ENCODE measurements at places on chromosomes 5 and 9.

- DNase-seq: no peak
Measured at GRCh38 chr5:55692509-55692908, 19.6 kb downstream of the SLC38A9 start.

GRCh38 chr9:109742776-109743348 lies 37.1 kb upstream of the PALM2AKAP2 start:
- no peak for DNase-seq

DNA sequence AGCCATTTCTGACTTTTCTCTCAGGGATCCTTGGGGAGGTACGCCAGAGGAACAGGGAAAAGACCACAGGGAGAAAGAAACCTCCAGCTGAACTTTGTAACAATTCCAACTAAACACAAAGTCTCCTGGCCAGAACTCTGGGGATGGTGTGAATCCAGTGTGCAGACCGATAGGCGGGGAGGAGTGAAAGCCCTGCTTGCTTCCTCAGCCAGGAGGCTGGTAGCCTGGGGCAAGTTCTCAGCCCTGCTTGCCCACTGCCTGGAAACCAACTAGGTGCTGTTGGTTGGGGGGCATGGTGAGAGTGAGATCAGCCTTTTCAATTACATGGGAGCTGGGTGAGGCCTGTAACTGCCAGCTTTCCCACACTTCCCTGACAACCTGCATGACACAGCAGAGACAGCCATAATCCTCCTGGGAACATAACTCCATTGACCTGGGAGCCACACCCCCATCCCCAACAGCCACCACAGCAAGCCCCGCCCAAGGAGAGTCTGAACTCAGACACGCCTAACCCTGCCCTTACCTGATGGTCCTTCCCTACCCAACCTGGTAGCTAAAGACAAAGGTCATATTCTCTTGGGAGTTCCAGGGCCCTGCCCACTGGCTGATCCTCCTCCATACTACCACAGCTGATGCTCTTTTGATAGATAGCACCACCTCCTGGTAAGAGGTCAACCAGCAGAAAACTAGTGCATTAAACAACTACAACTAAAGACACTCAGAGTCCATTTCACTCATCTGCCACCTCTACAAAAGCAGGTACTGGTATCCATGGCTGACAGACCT lies 100.1 kb upstream of the TNFAIP8 start:
- DNase-seq: no peak

DNA sequence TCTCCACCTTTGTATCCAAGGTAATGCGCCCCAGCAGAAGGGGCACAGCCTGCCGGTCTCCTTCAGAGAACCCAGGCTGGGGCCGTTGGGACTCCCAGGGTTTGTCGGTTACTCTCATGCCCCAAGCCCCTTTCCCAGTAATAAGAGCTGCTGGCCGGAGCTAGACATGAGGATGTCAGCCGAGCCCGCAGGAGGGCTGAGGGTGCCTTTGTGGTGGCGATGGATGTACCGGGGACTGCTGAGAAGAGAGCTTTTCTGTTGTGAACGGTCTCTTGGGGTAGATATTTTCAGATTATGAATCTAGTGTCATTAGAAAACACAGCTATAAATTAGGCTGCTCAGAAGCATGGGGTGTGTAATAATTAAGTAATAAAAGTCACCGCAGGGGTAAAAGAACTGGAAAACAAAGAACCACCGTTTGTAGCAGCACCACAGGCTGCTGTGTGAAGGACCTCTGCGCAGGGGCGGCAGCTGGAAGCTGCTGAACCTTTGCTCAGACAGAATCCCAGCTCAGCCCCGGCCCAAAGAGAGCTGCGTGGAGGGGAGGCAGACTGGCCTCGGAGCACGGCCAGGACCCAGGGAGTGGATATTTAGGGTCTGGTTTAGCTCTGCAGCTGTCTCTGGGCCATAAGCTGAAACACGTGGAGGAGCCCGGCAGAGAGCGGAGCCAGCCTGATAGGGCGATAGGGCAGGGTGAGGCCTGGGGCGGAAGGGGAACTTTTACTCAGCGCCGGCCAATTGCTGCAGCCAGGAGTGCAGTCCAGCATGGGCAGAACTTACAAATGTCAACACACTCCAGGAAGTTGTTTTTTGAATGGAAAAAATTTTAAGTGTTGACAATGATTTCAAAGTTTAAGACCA lies 50.5 kb upstream of the BARHL1 start:
- DNase-seq: no peak

DNA sequence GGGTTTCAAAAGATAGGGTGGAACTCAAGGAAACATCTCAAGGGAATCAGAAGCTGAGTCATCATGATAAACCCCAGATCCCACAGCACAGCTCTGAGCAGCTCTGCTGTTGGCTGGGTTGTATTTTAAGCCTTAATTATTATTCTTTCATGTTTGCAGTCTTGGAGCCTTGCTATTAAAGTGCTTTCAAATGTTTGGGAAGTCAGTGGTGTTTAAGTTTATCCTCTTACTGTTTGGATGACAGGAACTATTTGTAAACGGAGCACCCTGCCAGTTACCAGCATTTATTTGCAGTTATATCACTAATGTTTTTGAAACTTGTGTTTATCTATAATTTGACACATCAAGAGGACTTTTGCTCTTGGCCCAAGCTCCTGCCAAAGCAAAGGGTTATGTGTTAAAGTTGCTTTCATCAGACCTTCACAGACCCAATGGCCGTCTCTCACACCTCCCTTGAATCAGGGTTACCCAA lies 141.1 kb upstream of the SPDL1 start:
- no peak for DNase-seq

DNA sequence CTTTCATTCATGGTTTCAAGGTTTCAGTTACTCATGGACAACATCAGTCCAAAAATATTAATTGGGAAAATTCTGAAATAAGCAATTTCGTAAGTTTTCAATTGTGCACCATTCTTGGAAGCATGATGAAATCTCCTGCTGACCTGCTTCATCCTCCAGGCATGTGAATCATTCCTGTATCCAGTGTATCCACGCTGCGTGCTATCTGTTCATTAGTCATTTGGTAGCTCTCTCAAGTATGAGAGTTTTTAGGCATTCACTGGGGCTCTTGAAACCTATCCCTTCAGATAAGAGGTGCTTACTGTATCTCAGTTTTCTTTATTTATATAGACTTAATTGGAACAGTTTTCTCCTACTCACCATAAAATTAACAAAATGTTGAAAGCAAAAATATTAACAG lies 293.0 kb downstream of the CDH12 start:
- no peak for DNase-seq

GRCh38 chr5:172503925-172504700 lies 49.8 kb upstream of the SH3PXD2B start:
- no peak for DNase-seq

GRCh38 chr5:169906745-169907649 lies 73.3 kb downstream of the INSYN2B start:
- DNase-seq: no peak

- DNase-seq: no peak
Measured at GRCh38 chr9:112554516-112554915, 67.9 kb downstream of the KIAA1958 start.

DNA sequence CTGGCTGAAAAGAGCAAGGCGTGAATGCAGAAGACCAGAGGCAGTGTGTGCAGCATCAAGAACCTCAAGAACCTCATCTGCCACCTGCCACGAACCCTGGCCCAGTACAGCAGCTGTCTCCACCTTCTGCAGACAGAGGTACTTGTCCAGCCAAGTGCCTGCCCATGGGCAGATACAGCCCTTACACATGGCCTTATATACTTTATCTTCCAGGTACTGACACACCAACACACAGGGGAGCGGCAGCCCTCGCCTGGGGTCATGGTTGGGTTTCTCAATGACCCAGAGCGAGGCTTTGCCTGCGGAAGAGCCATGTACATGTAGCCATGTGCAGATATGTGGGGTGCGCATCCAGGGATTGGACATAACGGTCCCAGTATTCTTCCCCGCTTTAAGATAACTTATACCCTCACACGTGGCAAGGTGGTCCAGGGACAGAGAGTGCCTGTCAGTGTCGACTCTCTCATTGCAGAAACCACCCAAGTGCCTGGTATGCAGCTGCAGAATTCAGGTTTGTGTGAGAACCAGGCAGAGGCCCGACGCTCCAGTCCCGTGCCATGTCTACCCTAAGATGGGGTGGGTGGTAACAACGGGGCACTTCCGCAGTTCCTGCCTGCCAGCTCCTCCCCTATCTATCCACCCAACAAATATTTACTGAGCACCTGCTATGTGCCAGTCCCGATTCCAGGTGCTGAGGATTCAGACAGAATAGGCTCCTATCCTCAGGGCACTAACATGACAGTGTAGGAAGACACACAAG lies 206.9 kb downstream of the FSTL4 start:
- no peak for DNase-seq

All from stimulated activated CD4-positive, alpha-beta T cell treated with anti-CD3 and anti-CD28 coated beads, TNF-alpha, amount 100 ng/mL, for 1 hour (primary cell).